ENCODE measurements at places on chromosomes 16 and 17.

GRCh38 chr16:65037556-65037955 lies 84.3 kb downstream of the CDH11 start:
- DNase-seq: no peak

DNA sequence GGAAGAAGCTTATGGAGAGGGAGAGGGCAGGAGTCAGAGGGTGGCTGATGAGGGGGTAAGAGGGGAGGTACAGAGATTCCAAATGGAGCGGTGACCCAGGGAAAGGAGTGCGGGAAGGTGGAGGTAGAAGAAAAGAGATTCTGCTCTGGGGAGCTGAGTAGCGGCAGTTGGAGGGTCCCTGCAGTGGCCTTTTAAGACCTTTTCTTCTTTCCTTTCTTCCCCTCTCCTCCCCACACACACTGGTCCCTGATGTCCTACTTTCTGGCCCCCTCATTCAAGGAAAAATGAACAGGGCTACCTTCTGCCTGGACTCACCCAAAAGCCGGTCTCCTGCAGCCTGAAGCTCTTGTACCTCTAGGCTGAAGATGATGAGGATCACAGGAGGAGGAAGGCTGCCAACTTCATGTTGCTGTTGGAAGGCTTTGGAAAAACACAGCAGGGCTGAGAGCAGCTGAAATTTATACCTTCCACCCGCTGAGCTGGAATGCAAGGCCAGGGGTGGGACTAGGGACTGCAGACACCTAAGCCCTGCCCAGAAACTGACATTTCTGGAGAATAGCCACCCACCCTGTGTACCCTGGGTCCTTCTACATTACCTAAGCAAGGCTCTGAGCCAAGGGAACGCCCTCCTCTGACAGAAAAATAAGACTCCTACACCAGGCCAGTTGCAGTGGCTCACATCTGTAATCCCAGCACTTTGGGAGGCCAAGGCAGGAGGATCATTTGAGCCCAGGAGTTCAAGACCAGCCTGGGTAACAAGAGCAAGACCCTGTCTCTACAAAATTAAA lies 9.4 kb upstream of the HEATR6 start:
- DNase-seq: no peak

GRCh38 chr17:9899280-9900043 lies 5.6 kb downstream of the RCVRN start:
- DNase-seq: no peak

- DNase-seq: no peak
These were observed 79.7 kb downstream of the AIPL1 start for GRCh38 chr17:6355196-6355595.

GRCh38 chr16:3140603-3141427 lies 6.0 kb downstream of the ZNF213 start:
- no peak for DNase-seq

GRCh38 chr16:54540525-54541180 lies 254.1 kb upstream of the IRX3 start:
- no peak for DNase-seq

GRCh38 chr16:19812986-19813385 lies 71.7 kb downstream of the GPRC5B start:
- DNase-seq: no peak

- DNase-seq: no peak
These were observed 91.9 kb downstream of the CRISPLD2 start for GRCh38 chr16:84911486-84912216.

GRCh38 chr16:71917900-71918299 lies 22.6 kb downstream of the IST1 start:
- no peak for DNase-seq

DNA sequence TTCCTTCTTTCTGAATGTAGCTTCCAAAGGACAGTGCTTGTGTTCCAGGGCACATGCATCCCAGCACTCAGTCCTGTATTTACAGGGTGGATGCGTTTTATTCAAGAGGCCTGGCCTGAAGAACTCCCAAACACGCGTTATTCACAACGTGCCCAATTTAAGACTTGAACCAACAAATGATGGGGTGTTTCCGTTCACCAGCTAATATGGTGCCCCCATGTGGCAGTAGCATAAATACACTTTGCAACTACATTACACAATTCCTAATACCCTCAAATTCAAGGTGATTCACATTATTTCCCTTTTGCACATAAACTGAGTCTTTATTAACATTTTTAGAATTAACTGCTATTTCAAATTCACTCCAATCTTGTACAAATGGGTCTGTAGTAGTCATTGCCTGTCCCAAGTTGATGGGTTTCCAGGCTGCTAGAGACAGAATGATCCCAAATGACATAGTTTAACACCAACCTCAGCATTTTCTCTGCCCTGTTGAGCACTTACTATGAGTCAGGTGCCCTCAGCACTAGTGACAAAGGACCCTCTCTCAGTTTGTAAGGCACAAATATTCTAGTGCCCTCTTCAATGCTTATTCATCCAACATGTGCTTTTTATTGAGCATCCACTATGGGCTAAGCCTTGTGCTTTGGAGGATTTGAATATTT lies 26.9 kb downstream of the HSD17B2 start:
- DNase-seq: peak; percentile 36

DNA sequence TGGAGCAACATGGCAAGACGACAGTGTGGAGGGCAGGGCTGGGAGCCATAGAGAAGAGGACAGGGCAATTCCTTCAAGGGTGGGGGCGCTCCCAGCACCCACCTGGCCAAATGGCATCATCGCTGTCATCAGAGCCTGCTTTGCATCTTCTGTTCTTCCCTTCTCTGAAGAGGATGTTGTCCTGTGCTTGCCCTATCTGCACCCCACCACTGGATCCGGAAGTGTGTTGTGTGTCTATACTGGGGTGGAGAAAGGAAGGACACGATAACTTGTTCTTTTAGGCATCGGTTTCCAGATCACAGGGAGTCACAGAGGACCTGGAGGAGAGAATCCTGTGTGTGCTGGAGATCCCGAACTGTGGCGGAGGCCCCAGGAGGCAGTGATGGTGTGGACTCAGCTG lies 25.7 kb upstream of the ANKRD40CL start:
- no peak for DNase-seq

DNA sequence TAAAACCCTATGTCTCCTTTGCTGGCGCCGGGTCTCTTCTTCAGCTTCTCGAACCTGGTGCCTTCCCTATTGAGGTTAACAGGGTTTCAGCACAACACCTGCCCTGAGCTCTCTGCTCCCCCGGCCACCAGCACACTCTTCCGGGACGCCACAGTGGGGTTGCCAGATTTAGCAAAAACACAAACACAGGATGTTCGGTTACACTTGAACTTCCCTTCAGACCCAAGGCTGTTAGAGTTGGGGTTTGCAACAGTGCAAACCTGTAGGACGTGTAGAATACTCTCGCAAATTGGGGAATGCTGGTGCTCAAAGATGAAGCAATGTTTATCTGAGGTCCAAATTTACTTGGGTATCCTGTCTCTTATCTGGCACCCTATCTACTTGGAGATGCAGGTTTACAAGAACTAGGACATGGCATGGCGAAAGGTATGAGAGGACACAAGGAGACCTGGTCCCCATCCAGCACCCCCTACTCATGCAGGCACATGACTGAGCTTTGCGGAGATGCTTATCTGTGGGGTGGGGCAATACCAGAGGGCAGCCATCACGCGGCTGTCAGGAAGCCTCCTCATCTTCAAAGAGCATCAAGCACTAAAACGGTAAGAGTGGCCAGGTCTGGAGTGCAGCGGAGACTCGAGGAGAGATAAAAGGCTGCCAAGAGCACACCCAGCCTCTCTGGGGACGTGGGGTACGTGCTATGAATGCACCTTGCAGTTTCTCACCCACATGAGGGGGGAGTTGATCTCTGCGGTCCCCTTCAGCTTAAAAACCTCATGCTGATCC lies 52.8 kb downstream of the SDK2 start:
- peak; percentile 48 for DNase-seq

DNA sequence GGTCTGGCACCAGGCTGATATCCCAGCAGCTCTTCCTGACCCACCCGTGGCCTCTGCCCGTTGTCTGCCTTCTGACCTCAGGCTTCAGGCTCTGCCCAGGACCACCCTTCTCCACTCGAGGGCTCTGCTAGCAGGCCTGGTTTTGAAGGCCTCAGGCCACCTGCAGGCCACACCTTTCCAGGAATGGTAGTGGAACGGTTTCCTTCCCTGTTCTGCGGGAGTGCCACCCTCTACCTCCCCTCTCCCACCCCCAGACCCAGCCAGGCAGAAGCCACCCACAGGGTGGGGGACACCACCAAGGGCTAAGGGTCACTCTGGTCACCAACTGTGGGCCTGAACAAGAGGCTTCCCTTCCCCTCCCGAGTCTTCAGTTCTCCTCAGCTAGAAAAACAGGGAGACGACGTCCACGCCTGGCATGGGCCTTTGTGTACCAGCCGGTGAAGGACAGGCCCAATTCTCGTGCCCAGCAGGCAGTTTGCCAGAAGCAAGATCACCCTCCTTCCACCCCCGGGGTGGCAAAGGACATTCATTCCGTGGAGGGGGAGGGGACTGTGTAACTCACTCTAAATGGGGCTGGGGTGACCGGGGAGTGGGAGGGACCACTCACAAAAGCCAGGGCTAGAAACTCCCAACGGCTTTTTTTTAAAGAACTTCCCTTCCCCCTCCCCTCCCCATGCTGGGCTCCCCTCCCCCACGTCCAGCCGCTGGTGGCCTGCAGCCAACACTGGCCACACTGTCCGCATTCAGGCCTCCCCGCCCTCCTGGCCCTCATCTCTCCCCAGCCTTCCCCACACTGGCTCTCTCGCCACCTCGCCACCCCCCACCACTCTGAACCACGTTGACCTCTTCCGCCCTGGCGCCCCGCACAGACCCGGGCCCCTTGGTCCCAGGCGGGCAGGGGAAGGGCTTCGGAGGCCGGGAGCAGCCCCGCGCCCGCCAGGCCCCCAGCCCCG lies 7.7 kb downstream of the CBX4 start:
- no peak for DNase-seq

- no peak for DNase-seq
These were observed 65.0 kb upstream of the AXIN2 start for GRCh38 chr17:65626451-65626850.

DNA sequence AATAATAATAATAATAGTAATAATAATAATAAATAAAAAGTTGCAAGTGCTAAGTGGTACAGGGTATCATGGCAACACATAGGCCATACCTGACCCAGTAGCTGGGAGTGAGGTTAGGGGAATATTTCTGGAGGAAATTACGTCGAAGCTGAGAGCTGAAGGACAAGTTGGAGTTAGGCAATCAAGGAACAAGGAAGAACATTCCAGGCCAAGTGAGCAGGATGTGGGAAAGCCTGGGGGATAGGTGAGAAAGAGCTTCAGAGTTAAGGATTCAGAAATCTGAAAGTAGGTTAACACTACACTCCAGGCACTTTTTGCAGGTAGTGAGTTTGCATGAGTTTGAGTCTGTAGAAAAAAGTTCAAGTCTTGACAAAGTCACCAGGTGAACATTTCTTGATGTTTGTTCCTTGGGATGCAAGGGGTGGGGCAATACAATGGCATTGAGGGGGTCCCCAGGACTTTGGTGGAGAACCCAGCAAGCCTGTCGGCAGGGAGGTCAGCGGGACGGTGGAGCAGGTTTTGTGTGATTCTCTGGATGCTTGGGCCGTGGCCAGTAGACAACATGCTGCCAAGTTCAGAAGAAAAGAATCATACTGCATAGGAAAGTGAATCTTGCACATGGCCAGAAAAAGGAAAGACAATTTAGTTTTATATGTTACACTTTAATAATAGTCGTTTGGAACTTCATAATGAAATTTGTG lies 27.7 kb upstream of the MPHOSPH6 start:
- DNase-seq: no peak

DNA sequence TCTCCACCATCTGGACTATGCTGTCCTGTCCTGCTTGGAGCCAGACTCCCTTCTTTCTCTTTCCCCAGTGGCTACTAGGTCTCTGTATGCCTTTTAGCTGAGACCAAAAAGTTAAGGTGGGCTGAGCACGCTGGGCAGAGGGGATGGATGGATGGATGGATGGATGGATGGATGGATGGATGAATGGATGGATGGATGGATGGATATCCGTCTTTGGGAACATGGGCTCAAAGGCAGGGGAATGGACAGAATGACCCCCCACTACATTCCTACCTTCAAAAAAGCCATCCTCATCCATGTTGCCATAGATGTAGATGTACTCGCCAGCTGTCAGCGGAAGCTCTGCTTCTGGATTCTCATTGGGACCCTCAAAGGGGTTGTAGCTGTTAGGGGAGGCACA lies 12.8 kb downstream of the TSPOAP1 start:
- DNase-seq: no peak

DNA sequence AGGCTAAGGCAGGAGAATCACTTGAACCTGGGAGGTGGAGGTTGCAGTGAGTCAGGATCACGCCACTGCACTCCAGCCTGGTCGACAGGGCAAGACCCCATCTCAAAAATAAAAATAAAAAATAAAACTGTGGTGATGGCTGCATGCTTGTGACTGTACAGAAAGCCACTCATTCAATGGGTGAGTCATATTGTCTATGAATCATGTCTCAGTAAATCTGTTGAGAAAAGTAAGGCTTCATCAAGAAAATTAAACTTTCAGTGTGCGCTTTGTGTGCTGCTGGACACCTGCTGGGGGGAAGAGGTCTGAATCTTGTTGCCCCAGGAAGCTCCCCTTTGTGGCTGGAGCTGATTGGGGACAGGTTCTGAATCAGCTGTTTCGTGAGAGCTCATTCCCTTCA lies 11.3 kb downstream of the NUBP1 start:
- DNase-seq: no peak

GRCh38 chr17:67666710-67667109 lies 51.0 kb upstream of the NOL11 start:
- no peak for DNase-seq

DNA sequence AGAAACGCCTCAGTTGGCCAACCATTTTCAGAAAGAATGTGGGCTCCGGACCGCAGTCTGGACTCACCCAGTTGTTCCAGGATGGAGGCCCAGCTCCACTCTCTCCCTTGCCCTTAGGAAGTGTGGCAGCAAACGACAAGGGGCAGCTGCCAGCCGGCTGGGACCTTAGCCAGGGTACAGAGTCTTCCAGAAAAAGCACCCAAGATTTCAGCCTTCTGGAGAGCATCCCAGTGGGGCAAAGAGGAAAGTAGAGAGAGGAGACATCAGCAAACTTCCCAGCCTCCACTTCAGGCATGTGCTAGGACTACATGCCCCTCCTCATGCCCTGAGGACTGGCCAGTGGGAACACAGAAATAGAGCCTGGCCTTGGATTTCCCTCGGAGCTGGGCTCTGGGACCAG lies 56.8 kb upstream of the SCNN1B start:
- DNase-seq: no peak

GRCh38 chr17:67467500-67468455 lies 90.7 kb downstream of the PITPNC1 start:
- DNase-seq: peak; percentile 52

DNA sequence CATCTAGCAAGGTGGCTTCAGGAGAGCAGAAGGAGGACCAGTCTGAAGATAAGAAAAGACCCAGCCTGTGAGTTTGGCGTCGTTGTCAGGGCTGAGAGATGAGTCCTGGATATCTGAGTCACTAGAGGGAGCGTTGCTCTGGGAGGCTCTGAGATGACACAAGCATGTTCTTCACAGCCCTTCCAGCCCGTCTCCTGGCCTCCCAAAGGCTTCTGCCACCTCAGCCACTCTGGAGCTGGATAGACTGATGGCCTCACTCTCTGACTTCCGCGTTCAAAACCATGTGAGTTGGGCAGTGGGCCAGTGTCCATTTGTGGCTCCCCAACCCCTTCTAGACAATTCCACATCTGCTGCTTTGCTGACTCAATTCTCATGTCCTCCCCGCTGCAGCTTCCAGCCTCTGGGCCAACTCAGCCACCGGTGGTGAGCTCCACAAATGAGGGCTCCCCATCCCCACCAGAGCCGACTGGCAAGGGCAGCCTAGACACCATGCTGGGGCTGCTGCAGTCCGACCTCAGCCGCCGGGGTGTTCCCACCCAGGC lies 2.3 kb downstream of the TGFB1I1 start:
- DNase-seq: no peak

Measured in GM10248 (cell line).